ENCODE measurements at places on chromosomes 5 and 9.

DNA sequence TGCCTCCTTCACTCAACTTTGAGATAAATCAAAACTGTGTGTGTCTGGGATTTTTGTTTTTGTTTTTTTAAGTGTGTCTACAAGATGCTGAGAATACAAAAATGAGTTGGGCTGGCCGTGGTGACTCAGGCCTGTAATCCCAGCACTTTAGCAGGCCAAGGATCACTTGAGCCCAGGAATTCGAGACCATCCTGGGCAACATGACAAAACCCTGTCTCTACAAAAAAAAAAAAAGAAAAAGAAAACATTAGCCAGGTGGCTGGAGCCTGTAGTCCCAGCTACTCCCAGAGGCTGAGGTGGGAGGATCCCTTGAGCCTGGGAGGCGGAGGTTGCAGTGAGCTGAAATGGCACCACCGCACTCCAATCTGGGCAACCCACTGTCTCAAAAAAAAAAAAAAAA lies 21.0 kb downstream of the HNRNPK start:
- DNase-seq, result no peak

- no peak for DNase-seq
Observed at GRCh38 chr5:83387041-83387440, 84.5 kb upstream of the VCAN start.

DNA sequence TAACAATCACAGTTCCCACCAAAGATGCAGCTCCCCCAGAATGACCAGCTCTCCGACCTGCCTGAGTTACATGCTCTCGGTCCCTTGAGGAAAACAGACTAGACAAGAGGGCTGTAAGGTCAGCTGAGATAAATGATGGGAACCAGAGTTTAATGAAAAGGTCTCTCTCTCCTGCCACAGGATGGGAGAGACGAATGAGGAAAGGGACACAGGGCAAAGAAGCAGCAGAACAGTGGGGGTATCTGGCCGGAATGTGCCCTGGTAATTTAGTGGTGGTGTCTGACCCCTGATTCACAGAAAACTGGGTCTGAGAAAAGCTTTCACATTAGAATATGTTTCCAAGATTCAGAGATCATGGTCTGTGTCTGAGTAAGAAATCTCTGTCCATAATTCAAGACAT lies 118.5 kb downstream of the BRINP1 start:
- no peak for DNase-seq

DNA sequence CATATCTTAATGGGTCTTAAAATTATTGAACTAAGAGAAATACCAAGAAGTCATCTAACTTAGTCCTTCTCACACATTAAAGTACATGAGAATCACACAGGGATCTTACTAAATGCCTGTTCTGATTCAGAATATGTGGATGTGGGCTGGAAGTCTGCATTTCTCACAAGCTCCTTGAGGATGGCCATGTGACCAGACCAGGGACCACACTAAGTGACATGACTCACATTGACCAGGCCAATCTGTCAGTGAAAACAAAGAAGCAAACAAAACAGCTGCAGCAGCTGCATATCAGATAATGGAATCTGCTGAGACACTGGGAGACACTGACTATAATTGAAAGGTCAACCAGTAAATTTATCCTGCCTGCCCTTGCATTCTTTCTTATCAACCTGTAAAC lies 110.5 kb downstream of the ADAMTS12 start:
- DNase-seq, result peak; percentile 3

- no peak for DNase-seq
Observed at GRCh38 chr9:70362952-70363351, 51.5 kb downstream of the KLF9 start.

- no peak for DNase-seq
Observed at GRCh38 chr9:2874001-2874750, 30.3 kb upstream of the PUM3 start.

DNA sequence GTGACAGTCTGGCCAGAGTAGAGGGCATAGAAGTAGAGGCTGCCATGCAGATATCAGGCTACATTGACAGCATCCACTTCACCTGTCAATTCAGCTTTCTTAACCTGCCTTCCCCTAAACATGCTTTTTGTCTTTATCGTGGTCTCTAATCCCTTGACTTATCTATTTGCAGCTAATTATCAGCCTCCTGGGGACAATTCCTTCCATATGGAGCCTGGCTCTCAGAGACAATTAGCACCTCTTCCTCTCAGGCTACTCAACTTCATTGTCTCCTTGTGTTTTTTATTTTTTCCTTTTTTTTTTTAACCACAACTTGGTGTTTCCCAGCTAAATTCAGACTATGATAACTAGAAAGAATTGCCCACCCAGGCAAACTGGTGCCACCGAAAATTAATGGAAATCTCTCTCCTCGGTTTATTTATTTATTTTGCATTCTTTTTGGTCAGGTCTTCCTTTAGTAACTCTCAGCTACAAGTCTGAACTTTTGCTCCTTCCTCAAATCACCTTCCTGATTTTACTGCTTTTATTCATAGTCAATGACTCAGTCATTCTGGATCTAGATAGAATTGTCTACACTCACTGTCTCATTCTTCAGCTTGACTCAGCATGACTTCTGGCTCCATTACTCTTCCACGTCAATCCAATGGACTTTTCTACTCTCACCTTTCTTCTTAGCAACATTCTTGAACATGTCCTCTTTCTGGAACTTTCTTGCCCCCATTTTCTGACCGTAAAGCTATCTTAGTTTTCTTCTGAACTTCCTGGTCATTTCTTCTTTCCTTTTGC lies 63.0 kb upstream of the BASP1 start:
- DNase-seq, result no peak

- no peak for DNase-seq
Observed at GRCh38 chr9:82273121-82273520, 284.5 kb downstream of the SPATA31D1 start.

DNA sequence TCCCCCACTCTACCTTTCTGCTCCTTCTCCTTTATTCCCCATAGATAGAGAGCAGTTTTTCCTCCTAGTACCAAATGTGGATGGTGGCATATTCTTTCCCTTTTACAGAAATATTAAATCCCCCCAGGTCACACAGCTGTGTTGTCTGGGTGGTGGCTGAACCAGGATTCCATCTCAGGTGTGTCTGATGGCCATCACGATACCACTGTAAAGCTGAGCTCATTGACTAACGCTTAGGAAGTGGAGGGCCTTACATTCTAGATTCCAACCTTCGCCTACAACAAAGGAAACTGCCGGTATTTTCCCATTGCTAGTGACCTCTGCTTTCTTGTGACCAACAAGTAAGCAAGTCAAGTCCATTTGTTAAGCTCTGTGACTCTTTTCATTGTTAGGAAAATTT lies 131.9 kb upstream of the KLF4 start:
- no peak for DNase-seq

GRCh38 chr5:107610798-107611197 lies 59.9 kb downstream of the EFNA5 start:
- DNase-seq, result no peak

GRCh38 chr5:163565492-163565891 lies 60.1 kb downstream of the MAT2B start:
- DNase-seq, result no peak

- no peak for DNase-seq
Observed at GRCh38 chr9:34451135-34451534, 7.2 kb downstream of the FAM219A start.

DNA sequence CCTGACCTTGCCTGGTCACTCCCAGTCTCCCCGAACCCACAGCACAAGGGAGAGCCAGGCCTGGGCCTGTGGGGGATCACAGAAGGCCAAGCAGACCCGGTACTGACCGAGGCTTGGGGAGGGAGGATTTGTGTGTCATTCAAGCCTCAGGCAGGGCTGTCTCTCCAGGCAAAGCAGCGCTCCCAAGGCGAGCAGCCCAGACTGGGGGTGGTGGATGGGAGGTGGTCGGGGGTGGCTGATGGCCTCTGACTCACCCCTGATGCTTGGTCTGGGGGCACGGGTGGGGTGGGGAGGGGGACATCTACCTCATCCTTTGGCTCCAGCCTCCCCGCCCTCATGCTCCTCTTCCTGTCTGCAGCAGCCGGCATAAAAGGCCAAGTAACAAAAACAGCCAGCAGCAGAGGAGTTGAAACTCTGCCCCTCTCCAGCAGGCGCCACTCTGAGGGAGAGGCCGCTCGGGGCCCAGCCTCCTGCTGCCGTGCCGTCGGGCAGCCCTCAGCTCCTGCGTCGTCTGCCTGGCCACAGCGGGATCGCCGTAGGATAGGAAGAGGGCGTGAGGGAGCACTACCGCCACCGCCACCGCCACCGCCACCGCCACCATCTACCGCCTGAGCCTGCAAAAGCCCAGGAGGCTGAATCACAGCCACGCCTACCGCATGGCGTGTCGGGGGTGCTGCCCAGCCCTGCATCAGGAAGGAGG lies 166.0 kb downstream of the OLFM1 start:
- DNase-seq, result no peak

DNA sequence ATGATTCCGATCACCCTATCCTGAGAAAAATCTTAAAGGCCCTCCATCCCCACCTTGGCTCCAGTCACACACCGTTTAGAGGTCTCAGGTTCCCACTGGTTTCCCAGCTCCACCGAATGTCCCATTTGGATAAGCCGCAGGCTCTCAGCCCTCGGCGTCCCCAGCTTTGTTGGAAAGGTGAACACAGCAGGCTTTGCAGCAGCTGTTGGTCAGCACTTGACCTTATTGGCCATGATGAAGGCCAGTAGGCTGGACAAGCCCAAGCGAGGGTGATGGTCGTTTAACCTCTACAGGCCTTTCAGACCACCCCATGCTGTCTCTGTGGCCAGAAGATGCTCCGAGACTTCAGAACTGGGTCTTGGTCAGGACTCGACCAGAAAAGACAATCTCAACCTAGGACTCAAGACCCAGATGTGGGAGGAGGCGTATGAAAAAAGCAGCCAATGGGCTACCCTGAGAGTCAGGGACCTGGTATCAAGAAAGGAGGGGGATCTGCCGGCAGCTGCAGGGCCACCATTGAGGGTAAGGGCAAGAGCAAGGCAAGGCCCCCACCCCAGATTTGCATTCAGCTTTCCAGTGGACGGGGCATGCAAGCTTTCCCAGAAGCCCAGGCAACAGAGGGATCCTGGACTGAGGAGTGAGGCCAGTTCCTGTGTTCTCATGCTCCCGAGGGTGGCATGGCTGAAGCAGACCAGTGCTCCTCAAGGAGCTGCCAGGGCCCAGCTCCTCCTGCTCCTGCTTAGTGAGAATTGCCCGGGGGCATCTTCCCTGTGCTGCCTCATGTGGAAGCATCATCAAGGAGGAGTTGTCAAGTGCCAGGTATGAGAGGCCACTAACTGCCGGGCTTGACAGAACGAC lies 13.4 kb downstream of the UBE2QL1 start:
- no peak for DNase-seq

Data from SK-N-SH (cell line).